ENCODE measurements at places on chromosomes 6 and 20. TPM values are rescaled to one million over a fixed set of nuclear protein-coding genes. Genes with fewer than 3 reads are reported as not detected.

Gene SLC44A4
- total RNA-seq = not detected

Gene PACSIN1
- 9.3 TPM for total RNA-seq

Gene MEI4
- 0.16 TPM for total RNA-seq

Gene THBS2
- 20.9 TPM for total RNA-seq

Gene SRMS
- not detected for total RNA-seq

Gene CFAP61
- 24.3 TPM for total RNA-seq

Gene BPIFB2
- total RNA-seq = not detected

Gene GFOD1
- total RNA-seq = 63.4 TPM

Gene SLC22A3
- total RNA-seq = 0.75 TPM

Gene GPX5
- total RNA-seq = not detected

Gene LTA
- total RNA-seq = not detected

Gene ECT2L
- 4.3 TPM for total RNA-seq

Gene CLDN20
- total RNA-seq = not detected

Gene RBM24
- 263 TPM for total RNA-seq

Gene DNAJC5
- total RNA-seq = 38.1 TPM

Gene FOXF2
- total RNA-seq = 0.16 TPM

Gene PRL
- not detected for total RNA-seq

Gene OLIG3
- total RNA-seq = not detected

Gene PRRT1
- total RNA-seq = 0.48 TPM

Gene MOG
- 3.2 TPM for total RNA-seq

Gene PTPN1
- 27.2 TPM for total RNA-seq

Gene GTSF1L
- not detected for total RNA-seq

Gene FAM83B
- 0.50 TPM for total RNA-seq

Gene UNC5CL
- total RNA-seq = 0.21 TPM

Gene TNXB
- total RNA-seq = 34.7 TPM

Gene MLIP
- 325 TPM for total RNA-seq

Gene GSTA3
- not detected for total RNA-seq

Gene OPRL1
- 0.67 TPM for total RNA-seq

Gene LY6G6D
- total RNA-seq = not detected

Gene MMP24
- 0.37 TPM for total RNA-seq

Gene METTL24
- not detected for total RNA-seq

Gene BEND6
- total RNA-seq = 0.51 TPM

Gene RAET1L
- not detected for total RNA-seq

Gene MYLK2
- 0.18 TPM for total RNA-seq

Gene CENPW
- total RNA-seq = not detected

Gene CNKSR3
- total RNA-seq = 28.7 TPM

Gene AIF1
- 120 TPM for total RNA-seq

Gene MLN
- total RNA-seq = not detected

Gene EIF6
- 27.5 TPM for total RNA-seq

Gene SMPDL3A
- total RNA-seq = 3.7 TPM

Gene RMND1
- total RNA-seq = 16.7 TPM

Gene SIRPB1
- 0.19 TPM for total RNA-seq

Gene SLC32A1
- total RNA-seq = not detected

Measured in heart left ventricle (tissue), 16 donors.